ENCODE measurements at places on chromosomes 5 and 9. TPM values are rescaled to one million over a fixed set of nuclear protein-coding genes. Genes with fewer than 3 reads are reported as not detected.

The SLC6A18 gene
- not detected for total RNA-seq

The FGF10 gene
- total RNA-seq, result 18.4 TPM

The NFIL3 gene
- 20.4 TPM for total RNA-seq

GRCh38 chr9:134285215-134285845 is 40.9 kb upstream of the RXRA start:
- DNase-seq, result no peak

DNA sequence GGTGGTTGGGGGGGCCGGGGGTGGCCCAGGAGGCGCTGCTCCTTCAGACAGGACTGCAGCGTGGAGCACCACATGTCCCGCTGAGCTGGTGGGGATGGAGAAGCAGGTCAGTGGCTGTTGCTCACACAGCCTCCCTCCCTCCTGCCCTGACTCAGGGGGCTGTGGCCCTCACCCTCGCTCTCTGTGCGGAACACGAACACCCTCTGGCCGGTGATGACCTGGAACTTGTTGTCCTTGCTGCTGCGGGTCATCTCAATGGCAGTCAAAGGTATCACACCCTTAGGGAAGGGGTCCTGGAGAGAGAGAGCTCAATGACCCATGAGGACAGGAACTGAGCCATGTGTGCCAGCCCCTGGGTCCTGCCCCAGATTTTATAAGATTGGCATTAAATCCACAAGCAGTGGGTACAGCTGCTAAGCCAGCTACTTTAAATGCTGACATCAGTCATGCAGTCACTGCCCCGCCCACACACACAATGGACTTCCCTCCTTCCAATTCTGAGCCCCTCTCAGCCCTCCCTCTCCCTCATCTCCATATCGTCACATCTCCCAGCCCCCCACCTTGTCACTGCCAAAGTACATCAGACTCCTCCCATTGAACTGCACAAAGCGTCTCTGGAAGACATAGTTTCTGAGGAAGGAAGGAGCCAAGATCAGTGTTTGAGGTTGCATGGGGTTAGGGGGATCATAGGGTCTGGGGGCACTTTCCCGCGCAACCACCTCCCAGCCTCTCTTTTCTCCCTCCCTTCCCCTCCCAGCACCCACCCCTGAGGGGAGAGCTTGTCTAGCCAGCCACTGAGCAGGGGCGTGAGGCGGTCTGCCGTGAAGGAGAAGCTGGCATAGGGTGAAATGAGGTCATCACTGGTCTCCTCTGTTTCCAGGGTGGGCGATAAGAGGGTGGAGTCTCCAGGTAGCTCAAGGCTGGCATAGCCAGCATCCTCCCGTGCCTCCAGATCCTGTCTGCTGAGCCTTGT is 8.9 kb downstream of the ARAP3 start:
- DNase-seq, result peak; percentile 35
